Hepatic stellate cell (primary cell): ENCODE measurements at places on chromosomes 7 and 10.
A peak's percentile ranks its signal among the peaks of the same experiment; 100 is the strongest.

- peak; percentile 60 for DNase-seq
Observed at GRCh38 chr10:91077549-91078071, 142.9 kb upstream of the PCGF5 start.

GRCh38 chr7:7698930-7699329 lies 19.5 kb downstream of the RPA3 start:
- DNase-seq = no peak

DNA sequence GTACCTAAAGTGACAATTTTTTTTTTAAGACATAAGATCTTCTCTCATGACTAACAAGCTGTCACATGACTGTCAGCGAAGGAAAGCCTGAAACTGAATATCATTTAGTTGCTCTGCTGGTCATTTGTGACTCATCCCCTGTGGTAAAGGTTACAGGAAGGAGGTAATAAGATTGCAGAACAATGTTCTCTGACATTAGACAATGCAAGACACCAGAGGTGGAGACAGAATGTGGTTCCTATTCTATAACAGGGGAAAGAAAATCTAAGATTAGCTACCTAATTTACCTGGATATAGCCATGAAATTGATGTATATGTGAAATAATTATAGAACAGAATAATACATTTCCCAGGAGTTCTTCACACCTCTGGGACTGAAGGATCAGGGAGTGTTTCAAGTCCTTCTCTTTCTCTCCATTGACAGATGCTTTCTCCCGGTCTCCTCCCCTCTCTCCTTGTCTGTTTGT lies 47.7 kb downstream of the LRGUK start:
- peak; percentile 31 for DNase-seq

- DNase-seq = no peak
Observed at GRCh38 chr10:125991392-125991791, 95.0 kb downstream of the FANK1 start.

GRCh38 chr10:83760142-83760541 lies 379.2 kb upstream of the GHITM start:
- DNase-seq = no peak

DNA sequence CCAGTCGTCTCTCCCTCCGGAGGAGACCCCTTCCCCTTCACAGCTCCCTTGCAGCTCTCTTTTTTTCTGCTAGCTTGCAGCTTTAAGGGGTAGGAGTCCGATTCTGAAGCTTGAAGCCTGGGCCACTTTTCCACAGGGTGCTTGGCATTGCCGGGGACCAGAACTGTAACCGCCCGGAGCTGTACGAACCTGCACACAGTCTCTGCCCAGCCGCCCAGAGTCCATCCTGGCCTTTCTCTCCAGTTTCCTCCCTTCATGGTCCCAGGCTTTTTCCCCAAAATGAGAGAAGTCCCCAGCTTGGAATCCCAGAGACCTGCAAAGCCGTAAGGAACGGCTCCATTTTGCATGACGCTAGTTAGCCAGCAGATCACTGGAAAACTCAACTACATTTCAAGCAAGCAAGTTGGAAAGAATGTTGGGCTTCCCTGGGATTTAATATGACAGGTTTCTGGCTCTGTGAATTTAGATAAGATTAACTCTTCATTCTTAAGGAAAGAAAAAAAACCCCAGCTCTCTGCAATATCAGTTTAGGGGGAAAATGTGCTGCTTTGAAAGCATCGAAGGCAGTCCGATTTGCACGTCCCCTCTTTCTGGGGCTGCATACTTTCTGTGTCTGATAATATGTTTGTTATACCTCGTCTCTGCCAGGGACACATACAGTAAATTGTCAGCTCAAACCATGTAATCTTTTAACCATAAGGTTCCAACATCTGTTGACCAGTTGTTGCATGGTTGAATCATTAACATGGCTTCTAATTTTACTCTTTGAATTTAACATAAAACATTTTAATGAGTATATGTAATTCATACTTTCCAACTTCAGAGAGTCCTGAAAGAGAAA lies 190.0 kb upstream of the LYZL2 start:
- DNase-seq = no peak

DNA sequence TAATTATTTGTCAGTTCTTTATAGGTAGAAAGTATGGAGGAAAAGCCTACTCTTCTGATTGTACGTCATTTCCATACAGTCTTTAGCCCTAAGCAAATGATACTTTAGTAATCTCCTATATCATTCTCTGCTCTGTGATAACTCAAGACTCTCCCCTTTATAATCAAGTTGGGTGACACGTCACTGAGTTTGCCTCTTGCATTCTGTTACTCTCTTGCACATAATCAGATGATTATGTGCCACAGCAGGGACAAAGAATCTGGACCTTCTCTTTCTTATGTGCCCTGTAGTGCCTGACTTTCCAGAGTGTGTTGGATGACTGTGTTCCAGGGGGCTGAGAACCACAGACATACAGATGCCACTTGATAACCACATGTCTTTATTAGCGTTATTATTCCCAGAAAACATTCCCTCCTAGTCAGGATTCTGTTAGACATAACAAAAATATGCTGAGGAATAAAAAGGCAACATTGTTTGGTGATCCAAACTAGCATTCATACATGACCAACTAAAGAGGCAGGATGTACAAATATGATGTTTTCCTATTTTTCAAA lies 116.4 kb upstream of the HGF start:
- DNase-seq = no peak

DNA sequence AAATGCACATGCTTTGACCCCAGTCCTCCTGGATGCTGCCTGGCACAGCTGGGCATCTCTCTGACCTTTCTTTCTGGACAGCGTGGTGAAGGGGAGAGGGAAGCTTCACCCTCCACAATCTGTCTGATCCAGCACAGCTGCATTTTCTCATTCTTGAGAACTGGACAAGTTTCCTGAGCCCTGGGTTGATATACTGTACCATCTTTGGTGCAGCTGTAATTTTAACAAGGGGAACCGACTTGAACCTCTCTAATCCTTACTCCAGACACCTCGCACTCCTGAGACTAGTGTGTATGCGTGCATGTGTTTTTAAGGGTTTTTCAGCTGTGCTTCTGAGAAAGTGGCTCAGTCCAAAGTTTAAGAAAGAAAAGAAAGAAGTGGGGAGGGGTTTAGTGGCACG lies 655.7 kb downstream of the INHBA start:
- DNase-seq = no peak

DNA sequence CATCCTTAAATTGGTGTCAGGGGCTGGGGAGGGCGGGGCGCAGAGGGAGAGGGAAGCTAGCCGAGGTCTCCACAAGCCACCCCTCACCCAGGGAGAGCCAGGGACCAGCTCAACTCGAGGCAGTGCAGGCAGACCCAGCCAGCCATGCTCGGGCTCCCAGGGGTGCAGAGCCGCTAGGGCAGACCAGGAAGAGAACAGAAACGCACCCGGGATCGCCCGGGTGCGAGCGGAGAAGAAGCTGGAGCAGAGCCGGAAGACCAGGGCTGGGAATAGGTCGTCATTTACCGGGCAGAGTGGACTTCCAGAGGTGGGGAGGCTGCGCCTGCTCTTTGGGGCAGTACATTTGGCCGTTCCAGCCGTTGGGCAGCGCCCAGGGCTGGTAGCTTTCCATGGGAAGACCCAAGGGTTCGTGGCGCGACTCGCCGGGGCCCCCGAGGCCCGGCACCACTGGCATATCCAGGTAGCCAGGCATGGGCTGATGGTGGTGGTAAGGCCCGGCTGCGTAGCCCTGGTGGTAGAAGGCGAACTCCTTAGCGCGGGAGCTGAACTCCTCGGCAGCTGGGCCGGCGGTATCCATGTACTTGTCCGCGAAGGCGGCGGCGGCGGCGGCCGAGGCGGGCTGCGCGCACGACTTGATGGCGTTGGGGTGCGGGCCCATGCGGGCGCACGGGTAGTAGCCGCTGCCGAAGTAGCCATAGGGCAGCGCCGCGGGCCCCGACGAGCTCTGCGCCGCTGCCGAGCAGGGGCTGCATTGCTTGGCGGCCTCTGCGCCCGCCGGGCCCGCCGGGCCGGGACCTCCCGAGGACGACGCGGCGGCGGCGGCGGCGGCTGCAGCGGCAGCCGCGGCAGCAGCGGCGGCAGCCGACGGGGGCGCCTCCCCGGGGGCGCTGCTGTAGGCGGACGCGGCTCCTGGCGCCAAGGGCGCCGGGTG lies 755 bp downstream of the HOXA13 start:
- DNase-seq = no peak

GRCh38 chr7:42250411-42250810 lies 13.4 kb upstream of the GLI3 start:
- DNase-seq = no peak

GRCh38 chr10:94049911-94050310 lies 56.2 kb downstream of the PLCE1 start:
- DNase-seq = no peak

- peak; percentile 78 for DNase-seq
Observed at GRCh38 chr10:93436591-93437085, 45.5 kb downstream of the MYOF start.

DNA sequence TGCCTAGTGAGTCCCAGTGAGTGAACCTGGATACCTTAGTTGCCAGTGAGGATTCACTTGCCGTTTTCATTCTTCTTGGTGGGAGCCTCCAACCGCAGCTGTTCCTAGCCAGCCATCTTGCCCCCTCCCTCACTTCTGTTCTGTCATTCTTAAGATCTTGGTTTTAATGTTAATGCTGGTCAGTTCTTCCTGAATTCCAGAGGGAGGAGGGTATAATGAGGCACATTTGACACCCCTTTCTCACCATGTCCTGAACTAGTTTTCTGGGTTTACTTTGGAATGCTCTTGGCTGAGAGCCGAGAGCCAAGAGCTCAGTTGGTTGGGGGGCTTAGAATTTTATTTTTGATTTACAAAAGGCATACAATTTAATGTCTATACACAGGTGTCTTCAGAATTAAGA lies 78.5 kb upstream of the ADCY1 start:
- DNase-seq = no peak

DNA sequence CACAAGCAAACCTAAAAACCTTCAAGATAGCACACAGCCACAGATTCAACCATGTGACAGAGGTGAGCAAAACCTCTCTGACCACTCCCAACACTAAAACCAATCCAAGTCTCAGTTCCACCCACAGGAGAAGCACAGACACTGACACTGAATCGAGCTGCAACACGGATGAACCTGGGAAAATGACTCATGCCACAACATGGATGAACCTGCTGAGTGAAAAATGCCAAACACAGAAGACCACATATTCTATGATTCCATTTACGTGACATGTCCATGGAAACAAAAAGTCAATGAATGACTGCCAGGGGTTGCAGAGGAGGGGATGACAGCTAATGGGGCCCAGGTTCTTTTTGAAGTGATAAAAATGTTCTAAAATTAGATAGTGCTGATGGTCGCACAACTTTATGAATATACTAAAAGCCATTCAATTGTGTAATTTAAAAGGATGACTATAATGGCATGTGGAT lies 22.0 kb downstream of the CYTH3 start:
- no peak for DNase-seq

- DNase-seq = peak; percentile 70
Observed at GRCh38 chr7:131111081-131111576, 216.5 kb upstream of the MKLN1 start.

DNA sequence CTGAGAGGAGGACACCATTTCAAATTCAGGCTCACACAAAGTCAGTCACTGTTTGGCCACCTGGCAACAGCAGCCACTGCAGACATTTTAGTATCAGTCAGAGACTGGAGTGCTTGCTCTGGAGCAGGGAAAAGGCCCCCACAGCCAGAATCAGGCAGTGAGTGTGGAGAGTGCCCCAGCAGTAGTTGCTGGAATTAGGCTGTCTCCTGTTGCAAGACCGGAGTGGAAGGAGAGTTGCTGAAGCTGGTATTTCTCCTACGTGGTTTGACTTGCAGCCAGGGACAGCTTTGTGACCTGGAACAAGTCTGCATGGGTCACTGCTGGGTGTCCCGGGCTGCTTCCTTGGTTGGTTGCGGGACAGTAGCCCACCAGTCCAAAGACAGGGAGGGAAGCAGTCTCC lies 78.4 kb upstream of the TMEM168 start:
- no peak for DNase-seq

DNA sequence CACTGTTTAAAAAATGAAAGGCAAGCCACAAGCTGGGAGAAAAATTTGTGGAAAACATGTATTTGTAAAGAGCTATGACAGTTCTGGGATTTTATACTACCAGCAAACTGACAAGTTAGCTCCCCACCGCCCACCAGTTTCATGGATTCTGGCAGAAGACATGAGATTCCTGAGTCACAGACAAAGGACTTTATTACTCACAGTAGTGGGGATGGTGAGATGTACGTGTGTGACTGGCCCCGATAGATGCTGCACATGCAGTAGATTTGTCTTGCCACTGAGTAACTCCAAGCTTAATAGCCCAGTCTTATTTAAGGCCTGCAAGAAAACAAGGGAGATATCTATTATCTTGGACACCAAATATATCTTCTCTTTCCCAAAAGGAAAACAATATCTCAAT lies 281.7 kb downstream of the AHR start:
- peak; percentile 37 for DNase-seq

DNA sequence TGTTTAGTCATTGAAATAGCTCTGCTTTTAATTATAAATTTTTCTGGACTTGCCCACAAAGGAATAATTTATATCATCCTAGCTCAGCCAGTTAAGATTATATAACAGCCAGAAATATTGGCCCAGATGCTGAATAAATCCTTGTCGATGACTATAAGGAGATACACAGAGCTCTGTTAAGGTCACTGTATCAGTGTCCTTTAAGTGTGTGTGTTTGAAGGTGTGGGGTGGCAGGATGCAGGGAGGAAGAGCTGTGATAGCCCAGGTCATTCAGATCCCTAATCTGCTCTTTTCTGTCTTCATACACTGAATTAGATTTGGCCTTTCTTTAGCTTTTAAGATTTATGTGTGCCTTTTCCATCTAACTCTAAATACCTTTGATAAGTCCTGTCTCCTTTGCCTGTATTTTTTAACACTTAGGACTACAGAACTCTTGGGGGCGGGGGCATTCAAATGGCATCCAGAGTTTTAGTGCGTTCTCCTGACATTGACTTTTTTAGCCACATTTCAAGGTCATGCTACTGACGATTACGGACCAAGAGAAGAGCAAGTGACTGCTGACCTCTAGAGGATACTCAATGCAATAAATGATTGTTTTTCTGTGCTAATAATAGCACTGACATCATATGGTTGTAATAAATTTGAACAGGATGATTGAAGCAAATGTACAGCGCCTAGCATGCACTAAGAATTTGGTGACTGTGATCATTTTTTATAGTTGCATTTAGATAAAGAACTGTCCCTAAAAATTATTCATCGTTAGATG lies 172.3 kb downstream of the CACNB2 start:
- DNase-seq = peak; percentile 50
